ENCODE measurements at places on chromosomes 2 and 18.

- DNase-seq = no peak
Measured at GRCh38 chr2:18136881-18137475, 258.5 kb downstream of the KCNS3 start.

DNA sequence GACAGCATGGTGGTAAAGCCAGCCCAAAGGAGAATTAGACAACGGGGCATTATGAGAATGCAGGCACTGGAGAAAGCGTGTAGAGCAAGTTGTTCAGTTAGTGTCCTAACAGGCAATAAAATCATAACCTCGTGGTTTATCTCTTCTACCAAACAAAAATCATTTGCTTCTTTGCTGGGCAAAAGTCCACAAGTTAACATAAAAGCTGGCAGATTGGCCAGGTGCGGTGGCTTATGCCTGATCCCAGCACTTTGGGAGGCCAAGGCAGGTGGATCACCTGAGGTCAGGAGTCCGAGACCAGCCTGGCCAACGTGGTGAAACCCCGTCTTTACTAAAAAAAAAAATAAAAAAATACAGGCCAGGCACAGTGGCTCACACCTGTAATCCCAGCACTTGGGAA is 364.1 kb downstream of the SETBP1 start:
- DNase-seq = no peak

DNA sequence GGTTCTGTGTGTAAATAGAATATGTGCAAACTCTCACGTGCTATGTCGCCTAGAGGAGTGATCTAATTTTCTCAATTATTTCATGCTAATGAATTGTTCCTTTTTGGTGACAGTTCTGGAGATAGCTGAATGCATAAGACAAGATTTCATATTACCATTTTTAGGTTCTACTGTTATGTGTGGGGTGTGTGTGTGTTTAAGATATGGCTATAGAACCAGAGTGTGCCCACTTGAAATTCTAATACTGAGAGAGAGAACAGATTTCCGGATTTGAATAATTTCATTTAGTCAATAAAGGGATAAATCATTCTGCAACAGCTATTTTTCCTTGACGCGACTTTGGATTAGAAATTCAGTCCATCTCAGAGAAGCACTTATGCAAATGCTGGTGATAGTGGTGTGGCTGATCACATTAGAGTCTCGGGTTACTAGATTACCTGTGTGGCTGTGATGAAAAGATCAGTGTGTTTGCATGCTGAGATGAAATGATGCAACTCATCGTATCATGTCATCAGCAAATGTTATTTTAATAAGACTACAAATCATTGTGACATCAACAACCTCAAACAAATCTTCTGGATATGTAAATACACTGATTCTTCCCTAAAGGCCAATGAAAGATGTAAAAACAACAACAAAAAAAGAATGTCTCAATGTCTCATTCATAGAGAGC is 415.9 kb downstream of the EPHA4 start:
- no peak for DNase-seq

- peak; percentile 86 for DNase-seq
Measured at GRCh38 chr18:28115149-28115550, 61.8 kb downstream of the CDH2 start.

DNA sequence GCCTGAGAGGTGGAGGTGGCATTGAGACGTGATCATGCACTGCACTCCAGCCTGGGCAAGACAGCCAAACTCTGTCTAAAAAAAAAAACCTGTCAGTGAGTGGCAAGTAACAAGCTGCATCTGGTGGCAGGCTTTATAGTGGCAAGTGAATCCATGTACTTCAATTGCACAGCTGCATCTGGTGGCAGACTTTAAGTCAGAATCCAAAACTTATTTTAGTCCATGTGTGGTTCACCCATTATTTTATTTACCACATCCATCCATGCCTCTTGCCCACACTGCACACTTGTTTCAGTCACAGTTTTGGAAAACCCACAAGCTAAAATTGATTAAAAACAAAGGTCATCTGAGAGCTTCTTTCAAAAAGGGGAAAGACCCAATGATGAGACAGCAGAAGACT is 1636.4 kb upstream of the NXPH2 start:
- DNase-seq = no peak

DNA sequence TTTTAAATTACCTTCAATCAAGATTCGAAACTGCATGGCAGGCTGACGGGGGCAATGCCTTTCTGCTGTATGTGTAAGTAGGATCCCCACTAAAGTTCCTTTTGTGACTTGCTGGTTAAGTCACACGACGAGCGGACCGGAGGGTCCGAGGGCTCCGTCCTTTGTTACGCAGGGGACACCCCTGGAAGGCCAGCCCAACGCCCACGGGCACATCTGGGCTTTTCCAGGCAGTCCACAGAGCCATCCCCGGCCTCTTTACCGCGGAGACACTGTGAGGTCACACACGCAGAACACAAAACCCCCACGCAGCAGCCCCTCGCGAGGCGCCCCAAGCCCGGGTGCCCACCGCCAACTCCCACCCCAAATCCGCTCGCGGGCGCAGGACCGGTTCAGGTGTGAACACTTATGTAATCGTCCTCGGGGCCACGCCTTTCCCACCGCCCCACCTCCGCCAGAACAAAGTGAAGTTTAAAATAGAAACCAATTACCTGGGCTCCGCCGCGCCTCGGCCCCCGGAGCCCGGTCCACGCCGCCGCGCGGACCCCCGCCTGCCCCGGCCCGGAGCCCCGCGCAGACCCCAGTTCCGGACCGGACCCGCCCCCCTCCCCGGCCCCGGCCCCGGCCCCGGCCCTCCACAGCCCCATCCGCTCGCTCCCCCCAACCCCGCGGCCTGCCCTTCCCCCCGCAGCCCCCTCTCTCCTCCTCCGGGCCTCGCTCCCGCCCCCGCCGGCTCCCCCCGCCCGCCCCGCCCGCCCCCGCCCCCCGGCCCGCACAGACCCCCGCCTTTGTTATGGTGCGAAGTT is 4.2 kb downstream of the ZNF516 start:
- peak; percentile 33 for DNase-seq

GRCh38 chr2:42977270-42978174 is 185.1 kb upstream of the HAAO start:
- no peak for DNase-seq
